ENCODE measurements at places on chromosomes 12 and 14.

GRCh38 chr12:49232940-49233841 is 31.7 kb upstream of the TUBA1C start:
- DNase-seq: peak; percentile 75

- no peak for DNase-seq
These were observed 6.5 kb downstream of the DDX51 start for GRCh38 chr12:132137483-132138125.

GRCh38 chr14:99468081-99468480 is 12.6 kb downstream of the SETD3 start:
- no peak for DNase-seq

GRCh38 chr14:70186900-70187451 is 1.8 kb downstream of the SLC8A3 start:
- DNase-seq: no peak

GRCh38 chr12:114682785-114683708 is 928 bp downstream of the TBX3 start:
- DNase-seq: no peak

DNA sequence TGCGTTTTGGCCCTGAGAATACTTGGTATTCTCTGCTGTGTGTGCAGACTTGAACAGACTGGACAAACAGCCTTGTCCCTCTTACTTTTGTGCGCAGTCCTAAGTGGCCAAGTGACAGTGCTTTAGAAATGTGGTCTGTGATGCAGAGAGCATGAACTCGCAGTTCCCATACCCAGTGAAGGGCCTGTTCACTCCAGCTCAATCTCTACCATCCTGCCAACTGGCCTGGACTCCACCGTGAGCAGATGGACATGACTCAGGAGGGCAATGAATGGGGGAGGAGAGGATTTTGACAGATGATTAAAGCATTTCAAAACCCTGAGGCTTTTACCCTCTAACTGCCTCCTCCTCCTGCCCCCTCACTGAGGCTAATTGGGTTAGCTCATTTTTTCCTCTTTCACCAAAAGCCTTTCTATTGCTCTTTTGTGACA is 62.5 kb upstream of the PYGL start:
- no peak for DNase-seq

- peak; percentile 66 for DNase-seq
These were observed 95.7 kb downstream of the RFLNA start for GRCh38 chr12:124390442-124391097.

GRCh38 chr14:94636744-94637412 is 24.7 kb downstream of the SERPINA3 start:
- DNase-seq: no peak

GRCh38 chr12:4032924-4033615 is 159.9 kb upstream of the PARP11 start:
- DNase-seq: no peak

DNA sequence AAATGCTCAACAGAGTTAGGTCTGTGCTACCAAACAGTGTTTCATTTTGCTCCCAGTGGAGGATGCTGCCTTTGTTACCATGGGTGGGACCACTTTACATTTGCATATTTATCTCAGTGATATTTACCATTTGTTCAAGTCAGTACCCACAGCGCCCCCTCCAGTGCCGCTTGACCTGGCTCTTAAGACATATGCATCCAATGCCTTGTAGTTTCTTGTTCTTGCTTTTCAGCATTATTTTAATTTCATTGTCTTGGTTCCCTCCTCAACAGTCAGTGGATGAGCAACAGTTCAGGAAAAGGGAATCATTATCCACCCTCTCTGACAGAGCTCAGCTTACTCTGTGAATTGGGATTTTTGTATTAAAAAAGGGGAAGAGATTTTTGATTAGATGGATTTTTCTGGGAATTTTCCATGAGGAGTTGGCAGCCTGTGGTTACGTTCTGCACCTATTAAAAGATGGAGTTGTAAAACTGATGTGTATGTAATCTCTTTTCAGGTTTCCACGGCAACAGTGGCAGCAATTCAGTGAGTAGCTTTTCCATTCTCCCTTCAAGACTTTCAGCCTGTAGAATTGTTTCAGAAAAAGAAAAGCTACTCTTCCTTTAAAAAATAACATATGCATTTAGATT is 240.5 kb upstream of the DAAM1 start:
- no peak for DNase-seq

- DNase-seq: no peak
These were observed 527 bp upstream of the CARMIL3 start for GRCh38 chr14:24051176-24051788.

- DNase-seq: no peak
These were observed 79.9 kb downstream of the WASHC3 start for GRCh38 chr12:101981868-101982267.

GRCh38 chr12:77549383-77550128 is 281.1 kb upstream of the NAV3 start:
- no peak for DNase-seq

DNA sequence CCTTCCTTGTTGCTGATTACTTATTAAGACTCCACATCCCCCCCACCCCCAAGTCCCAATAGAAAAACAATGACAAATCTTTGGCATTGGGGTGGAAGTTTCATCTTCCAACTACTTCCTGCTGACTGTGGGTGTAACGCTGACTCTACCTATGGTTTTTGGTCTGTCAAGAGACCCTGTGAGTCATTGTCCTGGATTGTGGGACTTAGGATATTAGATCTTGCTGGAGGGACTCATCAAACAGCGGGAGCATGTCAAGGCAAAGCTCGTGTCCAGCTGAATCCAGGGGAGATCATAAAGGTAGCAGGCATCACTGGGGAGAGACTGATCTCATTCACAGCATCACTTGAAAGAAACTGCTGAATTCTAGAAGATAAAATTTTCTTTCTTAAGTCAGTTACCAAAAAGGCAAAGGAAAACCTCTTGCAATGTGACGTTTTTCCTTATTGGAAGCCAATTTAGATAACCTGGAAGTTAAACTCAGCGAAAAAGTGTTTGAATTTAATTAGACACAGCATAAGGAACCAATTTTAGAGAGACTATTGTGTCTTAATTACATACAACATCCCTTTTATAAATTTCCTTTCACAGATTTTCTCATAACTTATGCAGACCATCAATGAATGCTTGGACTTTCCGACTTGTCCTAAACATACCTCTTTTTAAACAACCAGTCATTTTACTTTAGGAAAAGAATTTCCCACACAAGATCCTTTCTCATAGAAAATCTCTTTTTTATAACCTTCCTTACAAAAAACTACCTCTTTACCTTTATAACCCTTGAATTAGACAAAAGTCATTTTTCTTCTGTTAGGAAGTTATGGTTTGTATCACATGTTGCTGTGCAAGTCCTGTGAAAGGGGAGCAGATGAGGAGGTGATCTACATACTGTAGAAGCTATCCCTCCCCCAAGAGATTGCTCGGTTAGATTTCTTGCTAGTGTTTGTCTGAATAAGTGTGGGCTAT is 94.6 kb upstream of the SCAF11 start:
- DNase-seq: no peak

DNA sequence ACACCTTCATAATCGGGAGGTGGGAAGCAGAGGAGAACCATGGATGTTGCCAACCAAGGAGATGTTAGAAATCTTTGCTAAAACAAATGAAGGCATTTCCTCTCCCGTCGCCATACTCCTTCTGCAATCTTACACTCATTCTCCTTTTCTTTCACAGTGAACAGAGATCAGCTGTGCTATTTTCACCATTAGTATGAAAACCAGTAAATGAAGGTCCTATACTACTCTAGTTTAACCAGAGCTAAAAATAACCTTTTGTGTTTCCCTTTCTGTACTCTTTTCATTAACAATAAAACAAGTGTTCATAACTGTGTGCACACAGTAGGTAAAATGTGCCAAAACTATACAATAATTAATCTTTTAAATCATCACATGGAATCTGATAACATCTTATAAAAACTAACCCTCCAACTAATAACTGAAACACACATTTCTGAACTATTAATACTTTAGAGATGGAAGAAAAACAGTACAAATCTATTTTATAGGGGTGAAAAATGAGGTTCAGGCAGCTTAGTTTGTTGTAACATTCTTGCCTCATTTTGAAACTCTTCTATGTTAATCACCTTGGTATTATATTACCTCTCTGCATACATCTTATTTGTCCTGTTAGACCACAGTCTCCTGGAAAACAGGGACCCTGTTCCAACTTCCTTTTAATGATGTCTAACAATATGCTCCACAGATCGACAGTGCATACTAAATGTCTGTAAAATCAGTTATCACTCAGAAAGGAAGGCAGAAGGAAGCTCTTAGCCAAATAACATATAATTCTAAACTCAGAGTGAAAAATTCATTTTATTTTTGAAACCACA is 69.5 kb downstream of the SPPL3 start:
- no peak for DNase-seq

- DNase-seq: peak; percentile 40
These were observed 17.8 kb downstream of the NANOG start for GRCh38 chr12:7806863-7807487.

DNA sequence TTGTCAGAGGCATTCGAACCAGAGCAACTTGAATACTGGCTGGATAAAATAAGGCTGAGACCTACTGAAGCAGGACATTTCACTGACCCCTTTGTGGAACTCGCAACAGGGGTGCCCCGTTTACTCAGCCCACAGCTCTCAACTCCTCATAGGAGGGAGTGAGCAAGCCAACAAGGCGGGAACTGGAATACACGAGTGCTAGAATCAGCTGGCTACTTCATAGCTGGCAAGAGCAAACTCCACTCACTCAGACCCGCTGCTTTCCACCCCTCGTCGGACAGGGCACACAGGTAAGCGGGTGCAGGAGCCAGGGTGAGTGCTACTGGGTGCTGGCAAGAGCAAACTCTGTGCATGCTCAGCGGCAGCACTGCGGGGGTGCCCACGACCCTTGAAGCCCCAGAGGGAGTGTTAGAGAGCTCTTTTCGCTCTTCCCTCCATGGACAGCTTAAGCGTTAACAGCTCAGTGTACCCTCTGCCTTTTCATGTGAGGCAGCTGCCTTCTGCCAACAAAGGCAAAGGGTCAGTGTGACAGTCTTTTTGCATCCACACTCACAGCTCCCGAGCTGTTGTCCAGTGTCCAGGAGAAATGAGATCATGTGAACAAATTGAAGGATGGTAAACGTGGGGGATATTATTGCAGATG is 15.7 kb downstream of the CAPZA3 start:
- DNase-seq: peak; percentile 36

GRCh38 chr12:80721326-80721725 is 4.6 kb downstream of the MYF5 start:
- DNase-seq: no peak

- no peak for DNase-seq
These were observed 409.8 kb downstream of the NPAS3 start for GRCh38 chr14:33348510-33348909.

All from left ventricle myocardium inferior (tissue), 1 donor.